Right forelimb (tissue), 1 donor: ENCODE measurements at places on chromosomes 5 and 9.

DNA sequence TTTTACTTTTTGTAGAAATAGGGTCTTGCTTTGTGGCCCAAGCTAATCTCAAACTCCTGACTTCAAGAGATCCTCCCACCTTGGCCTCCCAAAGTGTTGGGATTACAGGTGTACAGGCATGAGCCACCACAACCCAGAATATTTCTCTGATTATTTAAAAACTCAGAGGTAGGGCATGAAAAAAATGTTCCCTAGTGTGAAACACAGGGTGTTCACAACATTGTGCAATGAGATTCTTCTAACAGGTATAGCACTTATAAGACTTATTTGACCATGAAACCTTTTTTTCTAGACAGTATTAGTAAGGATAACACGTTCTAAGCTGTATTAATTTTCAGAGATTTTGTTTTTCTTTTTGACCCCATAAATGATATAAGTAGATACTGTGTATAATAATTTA lies 13.1 kb upstream of the PTGER4 start:
- no peak for DNase-seq

GRCh38 chr9:132583584-132584304 lies 1.3 kb downstream of the BARHL1 start:
- DNase-seq = no peak

DNA sequence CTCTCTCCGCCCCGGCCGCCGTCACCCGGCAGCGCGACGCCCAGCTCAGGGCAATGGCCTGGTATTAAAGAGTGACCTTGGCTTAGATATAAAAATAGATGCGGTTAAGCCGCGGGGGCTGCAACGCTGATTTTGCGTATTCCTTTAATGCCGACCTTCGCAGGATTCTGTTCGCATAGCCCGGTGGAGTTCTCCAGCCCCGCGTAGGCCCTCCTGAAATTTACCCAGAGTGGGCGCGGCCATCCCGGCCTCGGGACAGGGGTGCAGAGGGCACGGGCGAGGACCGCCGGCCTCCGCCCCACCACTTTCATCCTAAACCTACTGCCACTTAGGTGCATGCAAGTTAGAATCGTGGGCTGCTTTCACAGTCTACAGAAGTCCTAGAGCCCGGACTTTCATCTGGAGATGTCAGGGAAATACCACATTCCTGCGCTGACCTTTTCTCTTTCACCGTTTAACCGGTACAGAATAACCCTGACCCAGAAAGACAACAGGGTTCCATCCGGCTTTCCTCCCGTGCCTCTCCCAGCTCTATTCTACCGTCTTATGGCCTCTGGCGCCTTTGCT lies 492 bp upstream of the FAM169A start:
- no peak for DNase-seq

DNA sequence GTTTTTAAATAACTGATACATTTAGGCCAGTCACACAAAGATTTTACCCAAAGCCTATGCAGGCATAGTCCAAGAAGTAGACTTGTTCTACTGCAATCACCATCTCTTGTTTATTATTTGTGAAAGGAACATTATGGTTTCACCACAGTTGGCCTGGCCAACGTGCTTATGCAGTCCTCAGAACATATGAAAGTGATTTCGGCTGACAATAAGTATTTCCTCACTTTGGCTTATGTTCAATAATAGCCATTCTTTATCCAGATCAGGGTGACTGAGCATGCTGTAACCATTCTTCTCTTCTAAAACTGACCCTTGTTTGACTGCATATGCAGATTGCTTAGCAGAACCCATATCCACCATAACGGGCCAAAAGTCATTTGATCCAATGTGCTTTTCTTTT lies 76.6 kb upstream of the CCDC152 start:
- no peak for DNase-seq

- DNase-seq = no peak
These were observed 20.9 kb downstream of the CCNJL start for GRCh38 chr5:160291467-160291866.

- DNase-seq = no peak
These were observed 5.5 kb upstream of the NINJ1 start for GRCh38 chr9:93139365-93140182.

- DNase-seq = no peak
These were observed 28.4 kb upstream of the LTC4S start for GRCh38 chr5:179765400-179765799.

GRCh38 chr9:76370396-76371023 lies 23.7 kb downstream of the RFK start:
- DNase-seq = no peak

DNA sequence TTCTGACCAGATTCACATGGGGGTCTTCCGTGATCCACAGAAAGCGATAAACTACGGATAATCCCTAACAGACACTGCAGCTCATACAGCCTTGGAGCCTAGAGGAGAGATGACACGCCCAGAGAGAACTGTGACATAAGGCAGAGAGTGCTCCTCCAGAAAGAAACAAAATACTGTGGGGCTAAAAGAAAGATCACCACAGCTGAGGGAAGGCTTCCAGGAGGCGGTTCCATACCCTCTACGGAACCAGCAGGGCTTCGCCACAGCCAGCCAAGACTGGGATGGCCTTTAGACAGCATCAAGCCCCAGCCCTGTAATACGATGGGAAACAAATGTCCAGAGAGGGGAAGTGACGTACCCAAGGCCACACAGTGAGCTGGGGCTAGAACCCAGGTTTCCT lies 19.3 kb downstream of the GPX3 start:
- no peak for DNase-seq

GRCh38 chr9:71490810-71491209 lies 277.5 kb downstream of the CEMIP2 start:
- DNase-seq = no peak

DNA sequence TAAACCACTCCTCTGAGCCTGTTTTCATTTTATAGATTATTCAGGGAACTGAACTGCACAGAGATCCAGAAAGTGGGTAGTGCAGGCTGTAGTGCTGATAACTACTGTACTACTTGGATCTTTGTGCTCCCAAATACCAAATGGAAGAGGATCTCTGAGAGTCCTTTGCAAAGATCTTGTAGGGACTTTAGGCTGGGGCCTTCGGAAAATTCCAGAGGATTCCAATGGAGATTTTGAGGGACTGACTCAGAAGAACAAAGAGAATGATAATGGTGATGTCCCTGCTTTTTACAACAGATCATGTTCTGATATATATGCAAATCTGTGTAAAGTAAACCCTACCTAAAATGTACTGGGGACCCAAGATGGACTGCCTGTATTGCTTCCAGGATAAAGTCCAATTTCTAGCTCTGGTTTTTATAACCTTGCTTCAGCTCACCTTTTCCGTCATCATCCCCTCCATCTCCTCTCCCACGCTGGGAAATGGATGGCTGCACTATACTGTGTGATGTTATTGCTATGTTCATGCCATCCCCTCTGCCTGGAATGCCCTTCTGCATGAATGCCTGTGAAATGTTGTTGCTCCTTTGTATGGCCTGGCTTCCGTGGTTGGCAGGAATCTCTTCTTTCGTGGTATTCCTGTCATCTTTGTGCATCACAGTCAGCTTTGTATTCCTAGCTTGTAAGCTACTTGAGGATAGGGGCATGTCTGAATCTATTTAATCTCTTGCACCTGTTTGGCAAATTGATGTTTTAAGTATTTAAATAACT lies 9.7 kb upstream of the PSMD5 start:
- DNase-seq = no peak

- no peak for DNase-seq
These were observed 65.7 kb upstream of the FANCC start for GRCh38 chr9:95383185-95383676.

- no peak for DNase-seq
These were observed 243.0 kb downstream of the CDH10 start for GRCh38 chr5:24401773-24402172.
